ENCODE measurements at places on chromosomes 1 and 21.

GRCh38 chr1:60978421-60979357 is 103.7 kb upstream of the NFIA start:
- DNase-seq = peak; percentile 47

DNA sequence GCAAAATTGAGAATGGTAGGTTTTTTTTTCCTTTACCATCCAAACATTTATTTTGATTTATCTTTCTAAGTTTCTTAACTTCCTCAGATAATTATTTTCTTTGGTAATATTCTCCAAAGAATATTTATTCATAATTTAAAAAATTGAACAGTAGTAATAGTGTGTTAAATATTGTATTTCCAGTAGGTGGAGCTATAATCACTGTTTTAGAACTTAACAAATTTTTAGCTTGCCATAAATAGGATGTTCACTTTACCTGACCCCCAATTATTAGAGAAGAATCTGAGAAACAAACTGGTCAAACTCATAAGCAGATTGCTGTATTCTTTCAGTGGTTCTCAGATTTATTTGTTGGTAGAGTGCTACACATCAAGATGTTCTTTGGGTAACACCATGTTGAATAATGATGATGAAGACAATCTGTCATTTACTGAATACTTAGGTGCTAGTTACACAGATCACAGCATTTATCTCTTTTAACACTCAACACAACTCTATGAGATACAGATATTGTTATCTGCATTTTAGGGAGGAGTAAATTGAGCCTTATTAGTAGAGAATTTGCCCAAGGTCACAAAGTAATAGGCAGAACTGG is 82.4 kb upstream of the GPR88 start:
- peak; percentile 25 for DNase-seq

GRCh38 chr1:247415423-247416361 is at the start of gene NLRP3:
TSS of gene NLRP3 (plus strand) at chr1:247416173. CDS start at chr1:247418801, 2,628 bp downstream.
- peak; percentile 80 for DNase-seq

GRCh38 chr1:214004795-214005194 is 17.0 kb downstream of the PROX1 start:
- no peak for DNase-seq

- no peak for DNase-seq
Measured at GRCh38 chr1:203034422-203035110, 8.3 kb downstream of the PPFIA4 start.

GRCh38 chr1:213260311-213261075 is 209.5 kb downstream of the RPS6KC1 start:
- DNase-seq = no peak

GRCh38 chr21:38766987-38767722 is 38.6 kb upstream of the ETS2 start:
- DNase-seq = peak; percentile 21

DNA sequence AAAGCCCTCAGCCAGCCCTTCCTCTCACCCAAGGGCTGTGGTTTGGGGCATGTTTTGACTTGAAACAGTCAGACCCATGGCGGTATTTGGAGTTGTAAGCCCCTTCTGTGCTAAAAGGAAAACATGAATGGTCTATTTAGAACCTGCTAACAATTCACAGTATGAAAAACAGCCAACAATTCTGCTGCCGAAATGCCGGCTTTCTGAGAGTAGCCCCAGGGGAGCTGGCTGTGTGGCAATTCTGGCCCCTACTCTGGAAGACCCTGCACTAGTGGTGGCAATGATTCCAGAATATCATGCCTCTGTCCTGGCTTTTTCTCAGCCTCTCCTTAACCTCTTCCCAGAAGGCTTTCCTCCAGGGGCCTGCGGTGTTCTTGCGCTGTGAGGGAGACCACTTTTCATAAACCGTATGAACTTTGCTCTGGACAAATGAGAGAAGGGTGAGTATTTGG is 118.7 kb downstream of the EDEM3 start:
- no peak for DNase-seq

DNA sequence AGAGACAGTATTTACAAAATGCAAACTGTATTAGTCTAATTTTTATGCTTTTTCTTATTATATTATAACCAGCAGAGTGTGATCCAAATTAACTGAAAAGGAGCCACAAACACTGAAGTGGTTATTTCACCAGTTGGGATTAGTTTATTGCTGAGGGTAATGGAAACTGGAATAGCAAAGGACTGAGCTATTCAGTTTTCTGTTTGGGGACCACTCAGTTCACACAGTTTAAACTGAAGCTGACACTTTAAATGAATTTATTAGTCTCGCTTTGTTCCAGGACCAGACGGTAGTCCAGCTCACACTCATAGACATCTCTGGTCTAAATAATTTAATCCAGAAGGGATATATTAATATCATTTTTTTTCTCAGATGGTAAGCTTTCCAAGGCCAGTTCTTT is 410.7 kb downstream of the LTN1 start:
- DNase-seq = no peak

- DNase-seq = no peak
Measured at GRCh38 chr1:177783051-177783450, 186.8 kb downstream of the SEC16B start.

GRCh38 chr1:3146907-3147306 is 77.9 kb downstream of the PRDM16 start:
- DNase-seq = no peak

DNA sequence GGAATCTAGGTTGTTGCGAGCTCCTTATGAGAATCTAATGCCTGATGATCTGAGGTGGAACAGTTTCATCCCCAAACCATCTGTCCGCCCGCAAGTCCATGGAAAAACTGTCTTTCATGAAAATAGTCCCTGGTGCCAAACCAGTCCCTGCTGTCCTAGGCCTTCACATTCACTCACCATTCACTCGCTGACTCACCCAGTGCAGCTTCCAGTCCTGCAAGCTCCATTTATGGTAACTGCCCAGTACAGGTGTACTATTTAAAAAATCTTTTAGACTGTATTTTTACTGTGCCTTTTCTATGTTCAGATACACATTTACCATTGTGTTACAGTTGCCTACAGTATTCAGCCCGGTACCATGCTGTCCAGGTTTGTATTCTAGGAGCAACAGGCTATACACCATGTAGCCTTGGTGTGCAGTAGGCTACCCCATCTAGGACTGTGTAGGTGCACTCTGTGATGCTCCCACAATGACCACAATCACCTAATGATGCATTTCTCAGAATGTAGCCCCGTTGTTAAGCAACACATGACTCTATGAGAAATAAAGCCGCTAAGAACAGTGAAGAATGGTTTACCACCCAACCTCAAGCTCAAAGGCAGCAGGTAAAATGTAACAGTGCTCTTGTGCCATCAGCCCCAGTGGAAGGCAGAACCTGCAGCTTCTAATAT is 2.4 kb downstream of the ECHDC2 start:
- peak; percentile 29 for DNase-seq

- DNase-seq = no peak
Measured at GRCh38 chr1:216682752-216683151, 40.5 kb downstream of the ESRRG start.

- no peak for DNase-seq
Measured at GRCh38 chr21:23729331-23729730, 1878.0 kb downstream of the MRPL39 start.

GRCh38 chr1:56773341-56774066 is 45.7 kb downstream of the FYB2 start:
- peak; percentile 58 for DNase-seq

DNA sequence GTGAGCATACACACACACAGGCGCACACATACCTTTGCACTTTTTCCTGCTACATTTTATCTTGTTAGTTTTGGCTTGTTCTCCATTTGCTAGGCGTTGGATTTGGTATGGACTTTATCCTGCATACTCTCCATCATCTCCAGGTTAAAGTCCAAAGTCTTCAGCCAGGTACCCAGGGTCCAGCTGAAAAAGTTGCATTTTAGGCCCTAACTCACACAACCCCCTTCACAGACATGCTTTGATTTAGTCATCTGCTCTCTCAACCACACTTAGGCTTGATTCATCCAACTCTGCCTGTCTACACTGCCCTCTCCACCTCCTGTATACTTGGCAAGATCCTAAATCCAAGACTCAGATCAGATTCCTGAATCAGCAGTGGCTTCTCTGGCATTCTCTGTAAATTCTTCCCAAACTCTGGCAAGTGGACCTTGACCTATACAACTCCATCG is 10.7 kb upstream of the LAMB3 start:
- peak; percentile 79 for DNase-seq

- DNase-seq = peak; percentile 66
Measured at GRCh38 chr1:31335007-31335406, 37.9 kb downstream of the FABP3 start.

DNA sequence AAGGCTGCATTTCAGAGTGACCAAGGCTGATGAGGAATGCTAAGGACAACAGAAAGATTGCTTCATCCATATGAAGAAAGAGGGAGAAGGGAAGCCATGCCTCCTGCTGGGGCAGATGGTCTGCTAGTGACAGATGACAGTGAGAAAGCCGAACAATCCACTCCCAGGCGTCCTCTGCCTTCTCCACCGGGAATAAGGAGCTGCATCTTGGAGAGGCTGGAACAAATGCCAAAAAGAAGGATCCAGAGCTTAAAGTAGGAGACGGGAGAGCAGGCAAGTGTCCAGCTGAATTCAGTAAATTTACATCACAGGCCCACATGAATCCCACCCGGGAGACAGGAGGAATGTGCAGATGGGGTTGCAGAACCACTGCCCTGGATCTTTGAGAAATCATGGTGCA is 33.4 kb downstream of the DDX20 start:
- DNase-seq = peak; percentile 27

- DNase-seq = peak; percentile 86
Measured at GRCh38 chr21:41641821-41642701, 124.8 kb downstream of the RIPK4 start.

- DNase-seq = no peak
Measured at GRCh38 chr1:232978091-232978634, 27.8 kb downstream of the NTPCR start.

Data from renal cortical epithelial cell (primary cell).